Activated T-helper 1 cell treated with anti-CD3 and anti-CD28 coated beads, Interleukin-2, amount 50 U/mL, for 16 hours (primary cell): ENCODE measurements at places on chromosomes 3 and 15.

GRCh38 chr3:11457135-11457534 is 184.9 kb downstream of the ATG7 start:
- DNase-seq = no peak

GRCh38 chr3:183579967-183580900 is 24.7 kb upstream of the KLHL6 start:
- DNase-seq = no peak

- DNase-seq = no peak
These were observed 1.5 kb downstream of the CYP1A1 start for GRCh38 chr15:74723754-74724334.

DNA sequence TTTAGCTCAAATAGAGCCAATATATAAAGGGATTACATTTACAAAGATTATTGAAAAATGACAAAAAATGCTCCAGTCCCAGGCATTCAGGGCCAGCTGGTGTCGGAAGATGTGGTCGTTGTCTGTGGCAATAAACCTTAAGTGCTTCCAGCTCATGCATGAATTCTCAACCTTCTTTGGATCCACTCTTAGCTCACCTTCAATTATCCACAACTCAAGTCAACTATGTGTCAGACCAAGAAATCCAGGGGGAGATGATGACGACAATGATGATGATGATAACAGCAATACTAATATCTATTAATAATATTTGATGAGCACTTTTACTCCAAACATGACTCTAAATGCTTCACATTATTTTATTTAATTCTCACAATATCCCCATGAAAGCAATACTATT is 53.6 kb upstream of the PXYLP1 start:
- no peak for DNase-seq

- DNase-seq = no peak
These were observed 106.5 kb downstream of the THRB start for GRCh38 chr3:24388159-24388558.

DNA sequence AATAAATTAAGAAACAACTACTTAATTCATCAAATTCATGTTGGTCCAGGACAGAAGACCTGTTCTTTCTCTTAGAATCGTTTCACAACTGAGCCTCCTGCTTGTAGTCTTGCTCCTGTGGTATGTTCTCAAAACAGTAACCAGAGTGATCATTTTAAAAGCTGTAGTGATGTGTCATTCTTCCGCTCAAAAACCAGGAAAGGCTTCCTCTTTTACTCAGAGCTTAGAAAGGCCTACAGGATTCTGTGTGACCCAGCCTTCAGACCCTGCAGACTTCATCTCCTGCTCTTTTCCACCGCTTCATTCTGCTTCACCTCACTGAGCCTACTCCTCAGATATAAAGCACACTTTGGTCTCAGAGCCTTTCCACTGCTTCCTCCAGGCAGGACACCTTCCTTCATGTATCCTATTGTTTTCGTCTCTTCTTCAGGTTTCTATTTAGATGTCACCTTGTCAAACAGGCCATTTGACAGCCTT is 22.7 kb downstream of the ST6GAL1 start:
- DNase-seq = no peak

GRCh38 chr15:41498657-41499056 is 5.0 kb downstream of the ITPKA start:
- no peak for DNase-seq

- no peak for DNase-seq
These were observed 63.3 kb upstream of the SEC61A1 start for GRCh38 chr3:127988770-127989557.

- DNase-seq = no peak
These were observed 54.2 kb upstream of the SEMA6D start for GRCh38 chr15:47663101-47663500.

DNA sequence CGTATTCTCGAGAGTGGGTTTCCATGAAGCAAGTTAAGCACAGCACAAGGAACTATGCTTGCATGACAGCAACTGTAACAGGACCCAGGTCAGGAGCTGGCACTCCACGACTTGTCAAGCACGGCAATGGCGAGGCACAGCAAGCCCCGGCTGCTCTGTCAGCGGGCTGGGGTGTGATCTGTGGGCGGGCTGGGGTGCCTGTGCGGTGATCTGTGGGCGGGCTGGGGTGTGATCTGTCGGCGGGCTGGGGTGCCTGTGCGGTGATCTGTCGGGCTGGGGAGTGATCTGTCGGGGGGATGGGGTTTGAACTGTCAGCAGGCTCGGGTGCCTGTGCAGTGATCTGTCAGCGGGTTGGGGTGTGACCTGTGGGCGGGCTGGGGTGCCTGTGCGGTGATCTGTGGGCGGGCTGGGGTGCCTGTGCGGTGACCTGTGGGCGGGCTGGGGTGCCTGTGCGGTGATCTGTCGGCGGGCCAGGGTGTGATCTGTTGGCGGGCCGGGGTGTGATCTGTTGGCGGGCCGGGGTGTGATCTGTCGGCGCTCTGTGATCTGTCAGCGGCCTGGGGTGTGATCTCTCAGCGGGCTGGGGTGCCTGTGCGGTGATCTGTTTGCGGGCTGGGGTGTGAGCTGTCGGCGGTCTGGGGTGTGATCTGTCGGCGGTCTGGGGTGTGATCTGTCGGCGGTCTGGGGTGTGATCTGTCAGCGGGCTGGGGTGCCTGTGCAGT is 205.7 kb downstream of the XXYLT1 start:
- DNase-seq = no peak

DNA sequence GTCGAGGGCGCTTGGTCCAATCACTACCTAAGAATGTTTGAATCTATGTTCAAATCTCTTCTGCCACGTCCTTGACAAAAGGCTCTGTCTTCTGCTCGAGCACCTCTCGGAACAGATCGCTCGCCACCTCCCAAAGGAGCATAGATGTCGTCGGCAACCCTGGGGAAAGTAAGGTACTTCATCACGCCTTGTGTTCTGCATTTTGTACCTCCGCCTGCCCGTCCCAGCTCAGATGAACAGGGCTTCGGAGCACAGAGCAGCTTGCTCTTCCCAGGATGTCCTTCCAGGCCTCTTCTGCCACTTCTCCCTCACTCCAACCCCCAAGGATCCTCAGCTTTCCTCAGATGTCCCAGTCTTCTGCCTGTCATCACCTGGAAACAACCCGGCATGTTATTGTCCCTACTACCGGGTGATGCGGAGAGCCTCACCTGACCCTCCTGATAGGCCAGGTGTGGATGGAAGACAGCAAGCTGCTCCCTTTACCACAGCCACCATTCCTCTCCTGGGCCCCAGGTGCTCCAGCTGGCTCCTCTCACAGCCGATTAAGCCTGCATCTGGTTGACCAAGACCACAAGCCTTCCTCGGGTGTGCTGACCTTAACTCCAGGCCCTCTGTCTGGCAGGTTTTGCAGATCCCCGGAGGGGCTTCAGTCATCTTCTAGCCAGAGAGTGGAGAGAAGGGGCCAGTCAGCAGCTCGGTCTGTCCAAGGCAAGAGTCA is 270.5 kb downstream of the FAM43A start:
- no peak for DNase-seq

DNA sequence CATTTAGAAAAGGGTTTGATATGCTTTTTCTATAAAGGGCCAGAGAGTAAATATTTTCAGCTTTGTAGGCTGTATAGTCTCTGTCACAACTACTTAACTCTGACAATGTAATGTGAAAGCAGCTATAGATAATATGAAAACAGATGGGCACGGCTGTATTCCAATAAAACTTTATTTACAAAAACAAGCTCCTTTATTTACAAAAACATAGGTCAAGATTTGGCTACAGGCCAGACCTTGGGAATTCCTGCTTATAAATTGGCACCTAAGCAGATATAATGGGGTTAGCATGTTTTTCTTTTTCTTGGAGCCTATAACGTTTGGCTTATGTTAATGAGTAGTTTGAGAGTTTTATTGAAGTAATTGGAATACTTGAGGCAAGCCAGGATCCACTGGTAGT is 119.4 kb upstream of the CGNL1 start:
- DNase-seq = no peak

DNA sequence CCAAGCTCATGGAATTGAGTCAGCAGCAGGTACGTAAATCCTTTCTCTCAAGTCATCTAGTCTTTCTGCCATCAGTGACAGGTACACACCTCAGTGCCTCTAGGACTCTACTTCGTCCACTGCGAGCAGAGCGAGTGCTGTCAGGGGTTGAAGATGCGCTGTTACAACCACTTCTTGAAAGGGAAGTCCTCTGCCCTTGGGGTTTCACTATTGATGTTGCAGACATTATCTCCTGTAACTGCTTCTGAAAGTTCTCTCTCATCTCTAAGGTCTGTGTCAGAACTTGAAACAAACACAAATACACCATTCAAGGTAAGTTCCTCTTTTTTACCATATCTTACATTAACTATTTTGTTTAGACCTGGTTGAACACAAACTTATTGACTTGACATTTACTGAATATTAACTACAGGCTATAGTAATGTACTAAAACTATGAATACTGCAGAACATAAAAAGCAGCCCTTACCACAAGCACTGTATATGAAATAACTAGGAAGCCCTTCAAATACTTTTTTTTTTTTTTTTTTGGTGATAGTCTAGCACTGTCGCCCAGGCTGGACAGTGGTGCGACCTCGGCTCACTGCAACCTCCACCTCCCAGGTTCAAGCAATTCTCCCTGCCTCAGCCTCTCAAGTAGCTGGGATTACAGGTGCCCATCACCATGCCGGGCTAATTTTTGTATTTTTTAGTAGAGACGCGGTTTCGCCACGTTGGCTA is 41.5 kb downstream of the TOPBP1 start:
- DNase-seq = no peak

DNA sequence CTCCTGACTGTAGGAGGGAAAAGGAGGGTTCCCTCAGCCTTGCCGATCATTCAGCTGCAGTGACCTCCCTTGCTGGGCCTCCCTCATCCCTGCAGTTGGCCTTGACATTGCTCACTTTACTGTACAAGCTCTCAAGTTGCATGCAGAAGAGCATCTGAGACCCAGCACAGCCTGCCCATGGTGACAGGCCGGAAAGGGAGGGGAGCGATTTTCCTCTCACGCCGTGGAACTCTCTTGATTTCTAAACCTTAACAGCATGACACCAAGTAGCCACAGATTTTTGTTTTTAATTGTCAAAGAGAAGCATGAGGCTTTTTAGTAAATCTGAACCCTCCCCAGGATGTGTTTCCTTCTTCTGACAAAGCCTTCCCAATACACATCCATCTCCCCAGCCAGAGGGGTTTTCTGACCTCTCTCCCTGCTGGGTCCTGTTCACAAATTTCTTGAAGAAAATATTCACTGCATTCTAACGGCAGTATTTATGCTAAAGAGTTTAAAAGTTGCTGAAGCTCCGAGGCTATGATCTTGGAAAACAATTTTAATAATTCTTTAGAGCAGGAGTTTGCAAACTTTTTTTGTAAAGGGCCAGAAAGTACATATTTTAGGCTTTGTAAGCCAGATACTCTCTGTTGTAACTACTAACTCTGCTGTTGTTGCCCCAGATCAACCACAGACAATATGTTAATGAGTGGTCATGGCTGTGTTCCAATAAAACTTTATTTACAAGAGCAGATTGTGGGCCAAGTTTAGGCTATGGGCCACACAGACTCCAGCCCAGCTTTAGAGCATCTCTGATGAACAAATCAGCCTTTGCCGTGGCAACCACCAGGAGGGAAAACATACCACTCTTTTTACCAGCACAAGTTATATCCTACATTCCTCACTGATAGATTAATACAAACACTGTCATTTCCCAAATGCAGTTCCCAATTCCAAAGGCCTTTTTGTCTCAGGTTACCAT is 34.8 kb downstream of the LMCD1 start:
- DNase-seq = no peak

DNA sequence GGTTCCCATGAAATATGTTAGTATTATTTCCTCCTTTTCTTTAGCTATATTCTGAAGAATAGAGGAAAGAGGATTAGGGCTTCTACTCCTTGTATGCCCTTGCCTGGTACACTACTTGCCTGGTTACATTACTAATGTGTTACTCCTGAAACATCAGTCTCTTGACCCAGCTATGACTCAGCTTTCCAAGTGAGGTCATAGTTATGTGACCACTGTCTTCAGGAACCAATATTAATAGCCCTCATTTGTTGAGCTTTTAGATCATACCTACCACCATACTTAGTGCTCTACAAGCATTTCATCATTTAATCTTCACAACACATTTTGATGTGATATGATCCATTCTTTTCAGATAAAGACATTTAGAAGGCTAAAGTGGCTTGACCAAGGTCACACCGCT is 60.3 kb downstream of the CMSS1 start:
- DNase-seq = no peak

GRCh38 chr15:72888211-72888610 is 104.7 kb upstream of the ADPGK start:
- no peak for DNase-seq

GRCh38 chr3:88433568-88433967 is 283.8 kb downstream of the C3orf38 start:
- DNase-seq = no peak

DNA sequence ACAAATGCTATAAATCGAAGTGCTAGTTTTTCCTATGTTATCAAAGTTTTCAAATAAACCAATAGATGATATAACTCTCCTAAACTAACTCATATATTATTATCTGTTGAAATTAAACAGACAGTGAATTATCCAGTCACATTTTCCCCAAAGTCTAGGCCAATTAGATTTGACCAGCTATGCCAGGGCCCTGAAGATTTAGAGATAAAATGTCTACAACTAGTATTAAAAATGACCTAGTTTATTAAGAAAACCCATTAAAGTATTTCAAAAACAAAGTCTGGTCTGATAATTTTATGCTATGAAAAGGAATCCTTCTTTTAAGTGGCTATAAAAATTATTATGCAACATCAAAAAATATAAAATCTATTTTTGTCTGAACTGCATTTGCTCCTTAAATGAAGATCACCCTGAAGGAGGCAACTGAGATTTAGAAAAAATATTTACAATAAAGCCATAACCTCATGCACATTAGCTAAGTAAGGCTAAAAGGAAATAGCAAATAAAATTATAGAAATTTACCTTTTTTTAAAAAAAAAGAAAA is 83.4 kb upstream of the MEX3B start:
- no peak for DNase-seq

GRCh38 chr3:67215690-67216089 is 217.6 kb downstream of the KBTBD8 start:
- no peak for DNase-seq

- no peak for DNase-seq
These were observed 189.3 kb downstream of the PLCH1 start for GRCh38 chr3:155555479-155556060.

DNA sequence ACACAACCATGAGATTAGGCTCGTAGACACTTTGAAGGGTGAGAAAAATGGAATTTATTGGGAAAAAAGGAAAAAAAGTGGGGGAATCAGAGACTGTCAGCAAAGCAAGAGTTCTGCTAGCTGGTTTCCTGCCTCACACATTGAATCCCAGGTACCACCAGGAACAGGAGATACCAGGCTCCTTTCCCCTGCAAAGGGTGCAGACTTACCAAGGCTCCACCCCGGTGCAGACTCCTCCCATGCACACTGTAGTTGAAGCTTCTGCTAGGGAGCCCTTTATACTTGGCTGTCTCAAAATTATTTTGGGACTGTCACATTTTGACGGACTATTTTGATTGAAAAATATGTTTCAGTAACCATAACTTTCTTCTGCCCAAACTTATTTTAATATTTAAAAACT is 819.9 kb upstream of the GBE1 start:
- no peak for DNase-seq

- no peak for DNase-seq
These were observed 147.2 kb upstream of the SLC2A2 start for GRCh38 chr3:171173736-171174135.

GRCh38 chr3:107644631-107645030 is 121.9 kb downstream of the BBX start:
- DNase-seq = no peak

GRCh38 chr3:197445896-197446699 is 109.7 kb downstream of the BDH1 start:
- DNase-seq = no peak

GRCh38 chr3:14532691-14533456 is 7.3 kb downstream of the GRIP2 start:
- no peak for DNase-seq
